ENCODE measurements at places on chromosomes 1 and 21.

DNA sequence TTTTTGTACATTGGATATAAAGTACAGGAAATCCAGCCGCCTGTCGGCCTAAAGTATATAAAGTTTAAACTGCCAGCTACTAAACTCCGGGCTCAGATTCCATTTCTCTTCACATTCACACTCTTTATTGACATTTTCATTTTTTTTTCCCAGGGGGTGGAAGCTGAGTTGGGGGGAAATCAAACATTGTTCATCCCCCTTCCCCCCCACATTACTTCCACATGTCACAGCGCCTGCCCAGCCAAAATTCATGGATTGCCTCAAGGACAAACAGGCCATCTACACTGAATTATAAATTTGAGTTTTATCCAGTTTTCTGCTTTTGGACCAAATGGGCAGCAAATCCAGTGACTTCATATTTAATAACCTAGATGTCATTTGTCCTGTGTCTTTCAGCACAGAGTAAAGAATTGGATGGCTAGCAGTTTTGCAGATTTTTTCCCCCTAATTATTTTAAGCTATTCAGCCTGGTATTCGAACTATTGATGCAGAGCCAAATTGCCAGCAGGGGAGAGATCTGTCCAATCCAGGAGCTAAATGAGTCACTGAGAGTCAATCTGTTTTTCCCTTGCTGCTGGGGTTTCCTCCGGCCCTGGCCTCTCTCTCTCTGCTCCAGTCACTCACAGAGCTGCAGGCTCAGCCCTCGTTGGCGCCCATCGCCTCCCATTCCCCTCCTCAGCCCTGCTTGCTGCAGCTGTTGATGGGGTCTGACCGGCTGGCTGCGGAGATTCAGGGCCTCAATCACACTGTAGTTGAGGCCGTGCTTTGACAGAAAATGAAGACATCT lies 98.0 kb downstream of the LMO4 start:
- DNase-seq = peak; percentile 74

DNA sequence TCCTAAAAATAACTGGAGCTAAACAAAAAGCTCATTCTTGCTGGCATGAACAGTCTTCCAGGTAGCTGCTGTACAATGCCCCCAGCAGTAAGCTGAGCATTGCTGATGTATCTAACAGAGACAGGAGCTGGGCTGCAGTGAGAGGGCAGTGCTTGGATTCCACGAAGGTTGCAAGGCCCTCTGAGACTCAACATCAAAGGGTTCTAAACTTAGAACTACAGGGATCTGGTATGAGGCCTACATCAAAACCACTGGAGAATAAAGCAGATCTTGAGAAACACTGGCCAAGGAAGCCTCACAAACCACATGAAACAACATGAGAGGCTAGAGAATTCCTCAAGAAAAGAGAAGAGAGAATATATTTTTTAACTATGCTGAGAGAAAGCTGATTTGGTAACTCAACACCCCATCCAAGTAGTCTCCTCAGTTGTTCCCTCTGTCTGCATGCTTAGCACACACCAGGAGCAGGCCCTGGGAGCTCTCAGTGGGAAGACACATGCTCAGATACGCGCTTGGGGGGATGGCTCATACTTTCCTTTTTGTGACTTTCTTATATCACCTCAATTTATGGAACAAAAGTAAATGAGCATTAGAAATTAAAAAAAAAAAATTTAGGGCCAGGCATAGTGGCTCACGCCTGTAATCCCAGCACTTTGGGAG lies 27.7 kb downstream of the DSTYK start:
- peak; percentile 74 for DNase-seq

- no peak for DNase-seq
These were observed 38.3 kb downstream of the TCP10L start for GRCh38 chr21:32547018-32547417.

DNA sequence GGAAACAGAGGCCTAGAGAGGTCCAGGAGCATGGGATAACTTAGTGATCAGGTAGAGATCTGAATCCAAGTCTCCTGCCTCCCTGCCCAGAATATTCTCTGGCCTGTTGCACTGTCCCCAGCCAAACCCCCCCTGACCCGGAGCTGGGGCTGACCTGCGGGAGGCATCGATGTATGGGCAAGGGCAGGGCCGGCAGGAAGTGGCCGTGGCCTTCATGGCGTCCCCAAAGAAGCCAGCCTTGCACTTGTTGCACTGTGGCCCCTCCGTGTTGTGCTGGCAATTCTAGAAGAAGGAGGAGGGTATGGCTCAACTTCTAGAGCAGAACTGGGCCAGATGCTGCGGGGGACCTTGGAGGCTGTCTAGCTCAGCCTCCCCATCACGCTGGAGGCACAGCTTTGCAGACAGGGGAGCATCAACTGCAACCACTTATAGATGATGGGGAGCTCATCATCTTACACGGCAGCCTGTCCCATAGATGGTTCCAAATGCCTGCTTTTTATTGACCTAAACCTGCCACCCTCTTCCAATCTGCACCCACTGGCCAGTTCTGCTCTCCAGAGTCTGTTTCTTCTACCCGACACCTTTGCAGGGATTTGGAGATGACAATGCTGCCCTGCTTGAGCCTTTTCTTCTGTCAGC lies 58.2 kb downstream of the HSPG2 start:
- DNase-seq = no peak

DNA sequence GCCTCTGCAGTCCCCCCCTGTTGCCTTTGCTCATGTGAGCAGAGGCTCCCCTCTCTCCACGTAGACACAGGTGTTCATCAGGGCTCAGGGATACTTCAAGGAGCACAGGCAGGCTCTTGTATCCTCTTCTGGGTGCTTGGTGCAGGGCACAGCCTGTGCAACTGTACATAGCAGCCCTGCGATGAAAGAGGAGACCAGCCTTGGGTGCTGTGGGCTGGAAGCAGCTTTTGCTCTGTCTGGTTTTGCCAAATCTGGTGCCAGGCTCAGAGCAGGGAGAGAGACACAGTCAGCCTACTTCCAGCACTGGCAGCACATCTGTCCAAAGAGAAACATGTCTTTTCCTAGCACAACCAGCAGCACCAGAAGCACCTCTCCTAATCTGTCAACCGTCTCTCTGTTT lies 132.1 kb downstream of the ETS2 start:
- DNase-seq = no peak
